ENCODE measurements at places on chromosomes 12 and 14.

DNA sequence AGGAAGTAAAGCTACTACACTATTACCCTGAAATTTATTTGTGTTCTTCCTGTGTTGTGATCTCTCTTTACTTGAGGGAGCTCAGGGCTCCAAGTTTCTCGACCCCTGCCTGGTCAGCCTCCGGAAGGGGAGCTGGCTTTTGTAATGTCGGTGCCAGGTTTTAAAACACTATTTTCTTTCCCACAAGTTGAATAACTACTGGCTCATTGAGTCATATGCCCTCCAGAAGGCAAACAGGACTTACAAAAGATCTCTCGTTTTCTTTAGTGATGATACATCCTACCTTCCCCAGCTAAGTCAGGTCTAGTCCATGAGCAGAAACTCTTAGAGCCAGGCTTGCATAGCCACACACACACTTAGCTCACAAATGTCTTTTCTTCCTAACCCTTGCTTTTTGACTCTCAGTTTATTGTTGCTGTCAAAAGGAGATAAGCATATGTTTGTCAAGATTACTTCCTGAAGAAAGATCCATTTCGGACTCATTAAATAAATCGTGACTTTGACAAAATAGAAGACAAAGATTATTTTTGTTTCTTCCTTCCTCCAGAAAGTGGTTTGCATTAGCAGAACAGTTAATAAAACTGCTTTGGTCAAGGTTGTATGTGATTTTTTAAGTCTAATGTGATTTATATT, 209.8 kb upstream of the FLRT2 start:
- DNase-seq: no peak

GRCh38 chr12:79932357-79932756, 2.5 kb downstream of the PPP1R12A start:
- DNase-seq: no peak

DNA sequence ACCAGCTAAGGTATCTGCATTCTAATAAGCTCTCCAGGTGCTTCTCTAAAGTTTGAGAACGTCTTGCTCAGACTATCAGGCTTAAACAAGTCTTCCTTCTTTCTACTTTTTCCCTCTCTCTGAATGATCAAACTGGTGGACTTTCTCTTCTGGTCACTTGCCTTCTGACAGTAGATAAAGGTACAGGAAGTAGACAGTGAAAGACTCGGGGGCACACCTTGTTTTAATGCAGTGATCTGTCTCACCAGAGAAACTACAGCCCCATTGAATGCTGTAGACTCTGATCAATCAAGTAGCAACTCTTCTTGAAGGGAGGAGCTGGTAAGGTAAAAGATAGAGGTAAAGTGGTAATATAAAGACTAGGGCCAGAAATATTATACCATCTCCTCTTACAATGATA, 48.1 kb upstream of the ATXN7L3B start:
- no peak for DNase-seq

- no peak for DNase-seq
Measured at GRCh38 chr14:69376439-69376838, 21.7 kb downstream of the ERH start.

DNA sequence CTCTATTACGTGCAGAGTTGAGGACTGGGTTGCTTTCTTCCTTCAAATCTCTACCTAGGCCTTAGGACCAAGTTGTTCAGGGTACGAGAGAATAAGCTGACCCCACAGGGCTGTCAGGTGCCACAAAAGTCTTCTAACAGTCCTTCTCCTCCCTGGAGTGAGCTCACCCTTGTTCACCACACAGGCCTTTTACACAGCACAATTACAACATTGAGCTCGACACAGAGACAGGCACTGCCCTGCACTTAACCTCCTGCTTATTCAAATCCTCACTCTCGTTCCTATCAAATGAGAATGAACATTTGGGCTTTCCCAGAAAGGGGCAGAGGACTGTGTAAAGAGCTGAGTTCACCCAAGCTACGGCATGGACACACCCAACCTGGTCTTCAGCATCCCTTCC, 2.4 kb downstream of the GALNT6 start:
- DNase-seq: no peak

DNA sequence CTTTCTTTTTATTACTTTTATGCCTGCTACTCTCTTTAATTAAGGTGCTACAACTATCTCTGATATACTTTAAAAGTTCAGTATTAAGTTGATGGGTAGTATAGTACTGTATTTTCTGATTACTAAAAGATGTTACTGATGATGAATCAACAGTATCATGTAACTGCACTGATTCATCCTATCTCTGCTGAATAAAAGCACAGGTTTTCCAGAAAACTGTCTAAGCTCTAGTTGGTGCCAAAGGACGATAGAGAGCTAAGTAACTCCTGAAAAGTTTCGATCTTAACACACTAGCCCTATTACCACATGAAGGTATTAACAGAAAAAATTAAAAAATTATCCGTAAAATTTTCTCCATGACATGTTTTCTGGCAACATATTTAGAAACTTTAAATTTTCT, 2.1 kb downstream of the SCAF11 start:
- DNase-seq: no peak

DNA sequence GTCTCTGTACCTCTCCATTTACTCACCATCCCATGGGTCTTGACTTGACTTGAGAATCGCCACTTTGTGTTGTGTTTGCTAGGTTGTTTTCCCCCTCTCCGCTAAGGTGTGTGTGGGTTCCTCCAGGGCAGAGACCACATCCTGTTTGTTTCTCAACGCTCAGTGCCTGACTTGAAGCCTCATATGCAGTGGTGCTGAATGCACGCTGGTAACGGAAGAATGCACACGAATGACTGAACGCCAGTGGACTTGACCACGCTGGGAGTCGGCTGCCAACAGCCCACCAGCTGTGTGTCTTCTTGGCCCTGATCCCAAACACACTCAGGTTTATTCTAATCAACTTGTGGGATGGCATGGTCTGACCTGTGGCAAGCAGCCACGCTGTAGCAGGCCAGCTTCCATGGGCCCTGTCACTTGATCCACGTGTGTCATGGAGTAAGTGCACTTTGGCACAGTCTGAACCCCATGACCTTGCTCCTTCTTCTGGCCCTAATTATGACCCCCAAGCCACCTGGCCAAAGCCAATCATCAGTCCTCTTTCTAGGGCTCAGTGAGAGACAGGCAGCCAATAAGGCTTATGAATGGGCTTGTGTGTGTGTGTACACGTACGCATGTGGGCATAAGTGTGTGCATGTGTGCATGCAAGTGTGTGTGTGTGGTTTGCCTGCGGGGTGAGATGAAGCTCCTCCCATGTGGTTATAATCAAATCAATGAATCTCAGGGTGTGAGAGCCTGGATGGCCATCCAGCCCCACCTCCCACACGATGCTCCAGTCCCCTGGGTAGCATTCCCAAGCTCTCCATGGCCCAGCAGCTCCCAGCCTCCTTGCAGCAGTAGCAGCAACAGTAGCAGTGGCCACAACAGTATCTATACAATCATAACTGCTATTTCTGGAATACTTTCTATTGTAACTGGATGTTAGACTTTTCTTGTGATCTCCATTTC, 6.4 kb upstream of the TC2N start:
- DNase-seq: no peak
